ENCODE measurements at places on chromosomes 2 and 18. TPM values are rescaled to one million over a fixed set of nuclear protein-coding genes. Genes with fewer than 3 reads are reported as not detected.

Gene ST6GAL2
- 0.57 TPM for total RNA-seq

Gene B3GNT7
- 0.33 TPM for total RNA-seq

Gene SMAD4
- 90.2 TPM for total RNA-seq

Gene NEB
- total RNA-seq, result 1.2 TPM

Gene RND3
- 69.8 TPM for total RNA-seq

Gene NR4A2
- total RNA-seq, result under 0.01 TPM

Gene KCNK3
- not detected for total RNA-seq
